Activated T-helper 17 cell treated with anti-CD3 and anti-CD28 coated beads, Interleukin-2, amount 50 U/mL, for 72 hours (primary cell): ENCODE measurements at places on chromosomes 2 and 18. TPM values are rescaled to one million over a fixed set of nuclear protein-coding genes. Genes with fewer than 3 reads are reported as not detected.
A peak's percentile ranks its signal among the peaks of the same experiment; 100 is the strongest.

DNA sequence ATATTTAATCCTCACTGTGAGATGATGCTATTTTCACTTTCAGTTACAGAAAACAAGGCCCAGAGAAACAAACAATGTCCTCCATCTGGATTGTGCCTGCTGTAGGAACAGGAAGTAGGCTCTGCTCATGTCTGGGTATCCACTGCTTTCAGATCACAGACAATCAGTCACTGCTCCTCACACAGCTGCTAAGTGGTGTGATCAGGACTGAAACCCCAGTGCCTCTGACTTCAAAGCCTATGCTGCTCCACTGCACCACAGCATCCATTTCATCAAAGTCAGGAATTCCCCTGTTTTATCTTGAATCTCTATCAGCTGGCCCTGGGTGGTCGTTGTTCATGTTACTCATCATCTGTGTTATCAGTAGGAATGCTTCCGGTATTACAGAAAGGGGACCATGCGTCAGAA lies 303.8 kb upstream of the TRIB2 start:
- peak; percentile 92 for ATAC-seq

GRCh38 chr2:96541398-96542152 lies 5.0 kb downstream of the ARID5A start:
- no peak for ATAC-seq

PPP1CB gene
- 227 TPM for total RNA-seq

RAD51AP2 gene
- total RNA-seq = not detected

DNA sequence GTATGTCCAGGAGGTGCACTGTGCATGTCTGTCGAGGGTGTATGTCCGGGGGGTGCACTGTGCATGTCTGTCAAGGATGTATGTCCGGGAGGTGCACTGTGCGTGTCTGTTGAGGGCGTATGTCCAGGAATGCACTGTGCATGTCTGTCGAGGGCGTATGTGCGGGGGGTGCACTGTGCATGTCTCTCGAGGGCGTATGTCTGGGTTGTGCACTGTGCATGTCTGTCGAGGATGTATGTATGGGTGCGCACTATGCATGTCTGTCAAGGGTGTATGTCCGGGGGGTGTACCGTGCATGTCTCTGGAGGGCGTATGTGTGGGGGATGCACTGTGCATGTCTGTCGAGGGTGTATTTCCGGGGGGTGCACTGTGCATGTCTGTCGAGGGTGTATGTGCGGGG lies 249.3 kb upstream of the MYT1L start:
- no peak for ATAC-seq

TMEM247 gene
- total RNA-seq = not detected

MYO7B gene
- 0.19 TPM for total RNA-seq

- no peak for ATAC-seq
These were observed 16.1 kb upstream of the ADI1 start for GRCh38 chr2:3535467-3535793.
